ENCODE measurements at places on chromosomes 4 and X.

DNA sequence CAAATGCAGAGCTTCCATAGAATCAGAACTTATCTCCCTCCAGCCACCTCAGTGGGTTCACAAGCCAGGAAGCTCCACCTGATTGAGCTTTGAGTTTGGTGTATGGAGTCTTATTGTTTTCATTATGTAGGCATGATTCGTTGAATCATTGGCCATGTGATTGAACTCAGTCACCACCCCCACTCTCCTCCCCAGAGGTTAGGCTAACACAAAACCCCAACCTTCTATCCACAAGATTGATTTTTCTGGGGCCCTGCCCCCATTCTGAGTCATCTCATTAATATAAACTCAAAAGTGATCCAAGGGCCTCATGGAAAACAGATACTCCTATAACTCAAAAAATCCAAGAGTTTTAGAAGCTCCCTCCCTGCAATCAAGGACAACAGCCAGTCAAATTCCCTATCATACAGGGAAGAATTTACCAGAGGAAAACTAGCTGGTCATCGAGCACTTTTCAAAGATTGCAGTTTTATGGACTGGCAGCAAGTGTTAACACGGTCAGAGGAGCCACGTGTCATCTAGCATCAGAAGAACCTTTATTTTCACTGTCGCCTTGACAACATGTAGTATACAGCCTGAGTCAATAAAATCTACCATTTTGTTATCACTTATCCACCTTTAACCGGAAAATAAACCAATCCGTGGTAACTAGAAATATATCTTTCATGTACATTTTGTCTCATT lies 35.9 kb upstream of the GUCY1B1 start:
- peak; percentile 58 for DNase-seq

DNA sequence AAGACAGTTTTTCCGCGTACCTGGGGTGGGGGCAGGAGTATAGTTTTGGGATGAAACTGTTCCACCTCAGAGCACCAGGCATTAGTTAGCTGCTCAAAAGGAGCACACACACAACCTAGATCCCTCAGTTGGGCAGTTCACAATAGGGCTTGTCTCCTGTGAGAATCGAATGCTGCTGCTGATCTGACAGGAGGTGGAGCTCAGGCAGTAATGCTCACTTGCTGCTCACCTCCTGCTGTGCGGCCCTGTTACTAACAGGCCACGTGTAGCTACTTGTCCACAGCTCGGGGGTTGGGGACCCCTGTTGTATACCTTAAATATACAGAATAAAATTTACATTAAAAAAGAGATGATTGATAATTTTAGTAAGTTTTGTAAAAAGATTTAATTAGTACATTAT lies 191.5 kb downstream of the SLC7A11 start:
- no peak for DNase-seq

GRCh38 chrX:54530357-54530900 lies 410 bp downstream of the GNL3L start:
- no peak for DNase-seq

DNA sequence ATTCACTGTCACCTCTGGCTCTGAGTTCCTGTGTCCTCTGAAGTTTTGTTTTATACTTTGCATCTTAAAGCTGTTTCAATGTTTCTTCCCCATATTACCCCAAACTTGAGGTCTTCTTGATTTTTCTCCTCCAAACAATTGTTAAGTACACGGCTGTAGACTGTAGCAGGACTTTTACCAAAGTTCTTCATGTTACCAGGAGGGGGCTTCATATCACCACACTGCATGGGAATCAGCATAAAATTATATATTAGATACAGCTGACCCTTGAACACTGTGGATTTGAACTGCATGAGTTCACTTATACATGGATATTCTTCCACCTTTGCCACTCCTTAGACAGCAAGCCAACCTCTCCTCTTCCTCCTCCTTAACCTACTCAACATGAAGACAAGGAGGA lies 56.6 kb downstream of the SPATA18 start:
- DNase-seq = no peak

- no peak for DNase-seq
Observed at GRCh38 chr4:159922119-159922518, 819.2 kb downstream of the RAPGEF2 start.

- peak; percentile 88 for DNase-seq
Observed at GRCh38 chr4:185471235-185472102, at the start of gene CCDC110. Gene CCDC110, minus strand, starts transcription at chr4:185471733. Its CDS starts 50 bp downstream, at chr4:185471683.

GRCh38 chr4:152072001-152072485 lies 311.2 kb upstream of the GATB start:
- no peak for DNase-seq

DNA sequence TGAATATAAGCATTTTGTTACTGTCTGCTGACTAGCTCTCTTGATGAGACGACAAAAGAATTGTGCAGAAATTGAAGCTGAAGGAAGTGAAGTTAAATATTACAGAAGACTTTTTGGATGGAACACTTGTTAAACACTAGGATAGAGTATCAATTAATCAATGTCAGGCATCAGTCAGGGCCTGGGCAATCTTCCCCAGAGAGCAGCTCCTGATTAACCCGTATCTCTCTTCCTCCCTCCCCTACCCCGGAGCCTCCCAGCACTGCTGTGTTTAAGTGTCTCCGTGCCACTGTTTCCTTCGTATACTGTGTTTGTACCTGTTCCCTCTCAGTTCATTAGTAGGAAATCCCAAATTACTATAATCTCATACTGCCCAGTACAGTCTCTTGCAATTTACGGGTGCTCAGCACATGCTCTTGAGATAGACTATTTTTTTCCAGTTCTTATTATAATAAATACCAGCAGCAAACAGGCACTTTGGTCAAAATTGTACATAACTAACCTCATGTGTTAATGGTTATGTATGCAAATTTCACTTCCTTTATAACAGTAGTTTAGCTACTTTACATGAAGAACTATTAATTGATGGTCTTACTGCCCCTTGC lies 765.7 kb upstream of the FTHL17 start:
- no peak for DNase-seq

GRCh38 chrX:23616361-23616760 lies 50.9 kb upstream of the PRDX4 start:
- peak; percentile 20 for DNase-seq

GRCh38 chr4:1082215-1083182 lies 30.9 kb downstream of the RNF212 start:
- peak; percentile 84 for DNase-seq

DNA sequence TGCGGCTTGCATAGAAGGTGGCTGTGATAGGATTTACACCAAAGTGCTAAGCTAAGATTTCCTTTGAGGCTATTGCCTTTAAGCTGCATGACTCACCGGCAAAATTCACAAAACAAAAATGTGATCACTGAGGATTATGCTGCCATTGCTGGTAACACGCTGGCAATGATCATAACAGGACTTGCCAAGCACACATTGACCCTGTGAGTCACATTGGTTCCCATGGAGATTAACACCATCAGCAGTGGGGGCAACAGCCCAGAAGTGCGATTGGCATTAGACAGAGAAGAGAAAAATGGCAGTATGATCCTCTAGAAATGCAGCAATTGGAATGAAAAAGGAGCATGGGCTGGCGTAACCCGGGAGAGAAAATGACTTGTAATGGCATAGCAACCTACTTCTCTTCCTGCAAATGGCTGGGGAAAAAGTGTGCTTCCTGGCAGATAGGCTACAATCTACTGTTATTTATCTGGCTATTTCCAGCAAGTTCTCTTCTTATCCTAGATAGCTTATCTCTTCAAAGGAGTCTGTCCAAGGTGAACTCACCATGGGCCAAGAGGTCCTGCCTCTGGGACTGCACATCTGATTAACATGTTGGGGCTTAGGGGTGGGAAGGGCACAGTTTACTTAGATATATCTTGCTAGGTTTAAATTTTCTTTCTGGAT lies 314.2 kb upstream of the IGFBP7 start:
- DNase-seq = peak; percentile 41

DNA sequence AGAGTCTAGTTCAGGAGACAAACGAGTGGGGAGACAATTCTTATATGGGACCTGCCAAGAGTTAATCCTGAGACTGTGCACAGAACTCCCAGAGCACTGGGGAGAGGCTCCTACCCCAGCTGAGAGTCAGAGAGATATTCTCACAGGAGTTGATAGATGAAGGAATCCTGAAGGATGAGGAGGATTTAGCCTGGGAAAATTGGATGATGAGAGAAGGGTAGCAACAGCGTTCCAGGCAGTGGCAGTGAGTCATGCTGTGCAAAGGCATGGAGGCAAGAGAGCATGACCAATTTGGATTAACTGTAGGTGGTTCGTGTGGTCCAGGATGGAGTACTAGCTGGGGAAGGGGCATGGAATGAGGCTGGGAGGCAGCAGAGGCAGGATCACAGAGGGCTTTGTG lies 318.6 kb downstream of the LDB2 start:
- no peak for DNase-seq

- peak; percentile 62 for DNase-seq
Observed at GRCh38 chr4:53764761-53765490, 173.6 kb upstream of the LNX1 start.

GRCh38 chr4:107683873-107684272 lies 36.2 kb downstream of the PAPSS1 start:
- peak; percentile 47 for DNase-seq

DNA sequence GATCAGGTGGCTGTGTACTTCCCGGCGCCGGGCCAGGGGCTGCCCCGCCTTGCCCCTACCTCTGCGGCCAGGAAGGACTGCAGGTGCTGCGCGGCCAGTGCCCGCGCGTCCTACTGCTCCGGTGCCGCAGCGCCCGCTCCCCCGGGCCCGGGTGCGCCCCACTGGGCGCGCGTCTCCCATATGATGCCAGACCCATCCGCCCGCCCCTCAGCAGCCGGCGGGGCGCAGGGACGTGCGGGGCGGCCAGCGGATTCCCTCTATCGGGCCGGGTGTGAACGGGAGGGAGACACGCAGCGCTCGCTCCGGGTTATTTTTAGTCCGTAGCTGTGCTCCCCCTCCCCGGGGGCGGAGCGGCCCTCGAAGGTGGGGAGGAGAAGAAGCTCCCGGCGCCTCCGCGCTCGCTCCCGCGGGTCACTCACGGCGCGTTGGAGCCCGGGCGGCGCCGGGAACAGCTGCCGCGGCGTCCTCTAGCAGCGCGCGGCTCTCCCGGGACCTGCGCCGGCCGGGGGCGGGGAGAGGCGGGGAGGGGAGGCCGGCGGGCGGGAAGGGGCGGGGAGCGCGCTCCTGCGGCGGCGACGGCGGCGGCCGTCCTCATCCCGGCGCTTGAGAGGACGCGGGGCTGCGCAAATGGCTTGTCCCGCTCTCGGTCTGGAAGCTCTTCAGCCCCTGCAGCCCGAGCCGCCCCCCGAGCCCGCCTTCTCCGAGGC lies 103.6 kb downstream of the UCHL1 start:
- peak; percentile 52 for DNase-seq

DNA sequence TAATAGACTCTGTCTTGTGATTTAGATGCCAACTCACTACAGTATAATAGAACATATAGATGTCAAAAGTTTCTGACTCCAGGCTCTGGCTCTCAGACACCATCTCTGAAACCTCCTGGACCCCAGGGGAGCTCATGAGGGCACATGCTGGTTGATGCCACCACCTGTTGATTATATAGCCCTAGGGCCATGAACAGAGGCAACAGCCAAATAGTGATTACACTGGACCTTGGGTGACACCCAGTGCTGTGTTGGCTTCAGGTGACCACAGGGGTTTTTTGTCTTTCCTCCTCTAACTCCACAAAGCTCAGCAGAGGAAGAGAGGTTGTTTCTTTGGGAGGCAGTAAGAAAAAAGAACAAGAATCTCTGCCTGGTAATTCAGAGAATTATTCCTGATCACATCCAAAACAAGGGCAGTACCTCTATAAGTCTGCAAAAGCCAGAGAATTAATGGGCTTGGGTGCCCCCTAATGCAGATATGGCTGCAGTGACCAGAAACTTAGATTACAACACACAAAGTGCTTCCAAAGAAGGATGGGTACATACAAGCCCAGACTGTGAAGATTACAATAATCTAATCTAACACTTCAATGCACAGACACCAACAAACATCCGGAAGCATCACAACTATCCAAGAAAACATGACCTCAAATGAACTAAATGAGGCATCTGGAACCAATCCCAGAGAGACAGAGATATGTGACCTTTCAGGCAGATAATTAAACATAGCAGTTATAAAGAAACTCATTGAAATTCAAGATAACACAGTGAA lies 1920.6 kb downstream of the ARAP2 start:
- peak; percentile 71 for DNase-seq

DNA sequence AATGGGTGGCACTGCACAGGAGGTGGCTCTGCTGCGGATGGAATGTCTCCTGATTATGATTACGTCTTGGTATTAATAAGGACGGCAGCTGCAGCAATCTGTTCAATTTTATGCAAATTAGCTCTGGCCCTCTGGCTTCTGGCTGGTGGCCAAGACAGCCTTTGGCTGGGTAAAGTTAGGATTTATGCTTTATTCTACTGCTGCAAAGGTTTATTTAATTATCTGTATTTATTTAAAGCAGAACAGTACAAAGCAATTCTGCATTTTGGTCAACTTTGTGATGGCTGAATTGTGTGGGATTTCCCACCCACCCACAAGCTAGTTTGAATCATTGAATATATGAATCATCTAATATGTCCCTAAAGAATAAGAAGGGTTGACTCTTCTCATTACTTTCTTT lies 745.6 kb upstream of the FAM241A start:
- DNase-seq = no peak

DNA sequence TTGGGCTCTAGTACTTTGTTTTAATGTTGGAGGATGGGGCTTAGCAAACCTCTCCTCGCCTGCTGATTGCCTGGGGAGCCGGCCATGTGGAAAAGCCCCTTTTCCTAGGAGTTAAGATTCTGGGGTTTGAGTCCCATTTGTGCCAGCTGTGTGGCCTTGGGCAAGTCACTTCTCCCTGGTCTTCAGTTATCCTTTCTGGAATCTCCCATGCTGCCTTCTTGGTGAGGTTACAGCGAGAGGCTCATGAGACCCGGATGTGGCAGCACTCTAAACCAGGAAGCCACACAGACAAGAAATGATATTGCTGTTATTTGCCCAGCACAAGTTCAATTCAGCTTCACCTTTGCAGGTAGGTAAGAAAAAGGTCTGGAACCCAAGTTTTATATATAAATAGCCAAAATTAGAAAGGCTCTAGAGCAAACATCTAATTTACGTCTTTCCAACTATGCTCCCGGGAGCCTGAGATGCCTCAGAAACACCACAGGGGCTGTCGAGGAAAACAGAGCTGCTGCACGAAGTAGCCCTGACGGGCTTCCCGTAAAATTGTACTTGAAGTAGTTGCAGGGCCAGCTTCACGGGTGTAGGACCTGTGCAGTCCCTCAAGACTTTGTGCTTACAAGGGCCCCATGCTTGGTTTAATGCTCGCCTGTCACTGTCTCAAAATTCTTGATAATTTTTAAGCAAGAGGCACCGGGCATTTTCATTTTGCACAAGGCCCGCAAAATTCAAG lies 8.3 kb upstream of the SASH3 start:
- no peak for DNase-seq
